ENCODE measurements at places on chromosomes 4 and X.

- no peak for DNase-seq
These were observed 6.7 kb downstream of the DOCK11 start for GRCh38 chrX:118502161-118502789.

GRCh38 chr4:108172231-108172752, 3.6 kb upstream of the LEF1 start:
- DNase-seq: peak; percentile 83

- no peak for DNase-seq
These were observed 490.6 kb upstream of the HS3ST1 start for GRCh38 chr4:11919316-11919715.

GRCh38 chr4:118557298-118557851, 127.8 kb upstream of the METTL14 start:
- DNase-seq: peak; percentile 44

GRCh38 chr4:108168160-108168670, 517 bp downstream of the LEF1 start:
- DNase-seq: peak; percentile 50

- DNase-seq: no peak
These were observed 239.1 kb upstream of the NEIL3 start for GRCh38 chr4:177070533-177071058.

DNA sequence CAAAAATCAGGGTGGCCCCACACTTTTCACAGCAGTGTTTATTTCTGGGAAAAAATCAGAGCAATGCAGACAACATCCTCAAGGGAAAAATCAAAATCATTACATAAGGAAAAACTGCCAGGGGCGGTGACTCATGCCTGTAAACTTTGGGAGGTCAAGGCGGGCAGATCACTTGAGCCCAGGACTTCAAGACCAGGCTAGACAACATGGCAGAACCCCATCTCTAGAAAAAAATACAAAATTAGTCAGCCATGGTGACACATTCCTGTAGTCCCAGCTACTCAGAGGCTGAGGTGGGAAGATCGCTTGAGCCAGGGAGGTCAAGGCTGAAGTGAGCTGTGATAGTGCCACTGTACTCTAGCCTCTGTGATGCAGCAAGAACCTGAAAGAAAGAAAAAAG, 102.8 kb downstream of the NAF1 start:
- no peak for DNase-seq

- DNase-seq: no peak
These were observed 5.9 kb downstream of the EDA2R start for GRCh38 chrX:66632981-66633380.

- DNase-seq: peak; percentile 7
These were observed 97.4 kb downstream of the AASDH start for GRCh38 chr4:56289934-56290333.

DNA sequence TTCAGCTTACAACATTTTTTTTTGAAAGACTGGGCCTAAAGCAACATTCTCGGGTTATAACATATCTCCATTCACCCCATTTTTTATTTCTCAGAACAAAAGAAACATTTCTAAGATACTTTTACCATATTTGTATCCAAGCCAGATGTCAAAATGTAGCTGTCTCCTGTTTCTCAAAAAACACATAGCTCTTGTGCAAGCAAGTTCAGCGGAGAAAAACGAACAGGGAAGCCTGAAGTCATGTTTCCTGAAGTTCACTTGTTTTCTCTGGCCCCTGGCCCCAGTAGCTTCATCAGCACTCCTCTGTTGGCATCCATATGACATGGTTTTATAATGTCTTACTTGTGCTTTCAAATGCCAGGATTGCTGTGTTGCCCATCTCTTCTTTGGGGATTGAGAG, 218.2 kb downstream of the BANK1 start:
- DNase-seq: no peak

DNA sequence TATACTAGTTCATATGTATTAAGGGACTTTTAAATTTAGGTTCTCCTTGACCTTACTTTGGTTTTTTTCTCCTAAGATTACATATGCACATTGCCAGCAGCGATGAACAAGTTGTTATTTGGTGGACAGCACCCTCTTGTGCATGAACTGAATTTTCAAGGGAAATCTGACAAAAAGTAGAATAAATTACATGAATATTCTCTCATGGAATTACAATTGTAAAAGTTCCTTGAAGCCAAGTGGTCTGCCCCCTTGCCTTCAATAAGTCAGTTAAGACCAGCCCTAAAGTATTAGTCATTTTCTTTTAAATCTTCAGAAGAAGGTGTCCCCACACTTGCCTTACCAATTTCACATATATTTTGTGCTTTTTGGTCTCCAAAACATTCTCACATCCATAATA, 30.7 kb upstream of the SMARCA5 start:
- DNase-seq: peak; percentile 14

- no peak for DNase-seq
These were observed 132.2 kb downstream of the STIM2 start for GRCh38 chr4:26992657-26993361.

DNA sequence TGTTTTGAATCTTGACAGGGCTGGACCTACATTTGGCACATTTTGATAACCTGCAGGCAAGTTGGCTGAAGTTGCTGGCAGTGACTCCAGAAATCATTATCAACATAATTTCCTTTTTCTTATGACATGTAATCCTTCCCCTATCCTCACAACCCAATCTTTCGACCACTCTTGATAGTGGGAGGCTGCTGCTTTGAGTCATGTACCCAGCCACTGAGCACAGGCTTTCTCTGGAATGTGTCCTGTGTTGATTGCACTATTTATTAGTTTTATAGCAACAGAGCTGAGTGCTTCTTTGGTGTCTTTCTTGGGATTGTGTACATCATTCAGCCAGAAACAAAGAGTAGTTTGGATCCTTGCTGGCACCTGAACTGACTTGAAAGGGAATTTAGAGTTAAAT, 183.1 kb upstream of the LEF1 start:
- no peak for DNase-seq

GRCh38 chr4:118757761-118758251, 72.6 kb downstream of the METTL14 start:
- DNase-seq: no peak

DNA sequence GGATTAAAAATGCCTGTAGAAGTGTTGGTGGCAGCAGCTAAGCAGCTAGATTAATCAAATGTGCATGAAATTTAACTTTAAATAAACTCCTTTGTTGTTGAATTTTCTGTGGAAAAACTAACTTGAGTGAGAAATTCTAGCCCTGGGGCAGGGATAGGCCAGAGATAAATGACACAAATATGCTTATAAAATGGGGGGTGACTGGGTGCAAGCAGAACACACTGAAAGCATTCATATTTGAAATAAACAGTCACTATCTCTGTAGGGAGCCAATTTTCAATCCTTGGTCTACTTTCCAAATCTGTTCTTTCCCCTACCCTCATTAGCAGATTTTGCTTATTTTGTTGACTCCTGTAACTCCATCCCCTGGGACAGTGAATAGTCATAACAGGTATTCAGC, 47.9 kb downstream of the RBPJ start:
- no peak for DNase-seq

DNA sequence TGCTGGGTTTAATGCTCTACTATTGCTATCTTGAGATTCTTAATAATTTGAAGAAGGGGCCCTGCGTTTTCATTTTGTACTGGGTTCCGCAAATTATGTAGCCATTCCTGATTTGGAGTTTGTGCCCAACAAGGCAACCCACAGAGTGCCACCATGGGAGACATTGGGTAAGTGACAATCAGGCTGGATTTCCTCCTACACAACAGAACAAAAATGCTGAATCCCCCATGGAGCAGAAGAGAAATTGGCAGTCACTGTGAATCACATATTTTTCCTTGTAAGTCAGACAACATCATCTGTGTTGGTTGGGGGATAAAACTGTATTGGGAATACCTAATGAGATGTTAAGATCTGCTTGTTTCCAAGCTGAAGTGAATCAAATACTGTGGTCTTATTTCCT, 80.9 kb downstream of the CNGA2 start:
- no peak for DNase-seq

- no peak for DNase-seq
These were observed 1059.6 kb upstream of the SLIT2 start for GRCh38 chr4:19191979-19192650.

Data from DND-41 (cell line).